ENCODE measurements at places on chromosomes 3 and 15.

DNA sequence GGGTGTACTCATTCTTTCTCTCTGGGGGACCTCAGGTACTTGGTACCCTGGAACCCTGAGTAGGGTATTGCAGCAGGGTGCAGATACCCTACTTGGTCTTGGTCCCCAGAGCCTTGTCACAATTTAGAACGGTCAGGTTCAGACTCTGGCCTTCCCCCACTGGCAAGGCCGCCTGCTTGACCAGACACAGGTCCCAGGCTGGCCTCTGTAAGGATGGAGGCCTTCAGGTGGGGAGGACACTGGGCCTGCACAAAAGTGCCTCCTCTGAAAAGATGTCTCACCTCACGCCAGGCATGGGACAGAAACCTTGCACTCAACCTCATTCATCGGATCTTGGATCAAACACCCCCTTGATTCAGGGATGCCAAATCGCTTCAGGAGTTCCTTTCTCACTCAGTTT lies 158.4 kb downstream of the KLF13 start:
- DNase-seq: no peak

- DNase-seq: no peak
Observed at GRCh38 chr3:68504201-68504600, 428.1 kb downstream of the TAFA4 start.

- no peak for DNase-seq
Observed at GRCh38 chr15:27273506-27273905, 302.5 kb downstream of the GABRG3 start.

DNA sequence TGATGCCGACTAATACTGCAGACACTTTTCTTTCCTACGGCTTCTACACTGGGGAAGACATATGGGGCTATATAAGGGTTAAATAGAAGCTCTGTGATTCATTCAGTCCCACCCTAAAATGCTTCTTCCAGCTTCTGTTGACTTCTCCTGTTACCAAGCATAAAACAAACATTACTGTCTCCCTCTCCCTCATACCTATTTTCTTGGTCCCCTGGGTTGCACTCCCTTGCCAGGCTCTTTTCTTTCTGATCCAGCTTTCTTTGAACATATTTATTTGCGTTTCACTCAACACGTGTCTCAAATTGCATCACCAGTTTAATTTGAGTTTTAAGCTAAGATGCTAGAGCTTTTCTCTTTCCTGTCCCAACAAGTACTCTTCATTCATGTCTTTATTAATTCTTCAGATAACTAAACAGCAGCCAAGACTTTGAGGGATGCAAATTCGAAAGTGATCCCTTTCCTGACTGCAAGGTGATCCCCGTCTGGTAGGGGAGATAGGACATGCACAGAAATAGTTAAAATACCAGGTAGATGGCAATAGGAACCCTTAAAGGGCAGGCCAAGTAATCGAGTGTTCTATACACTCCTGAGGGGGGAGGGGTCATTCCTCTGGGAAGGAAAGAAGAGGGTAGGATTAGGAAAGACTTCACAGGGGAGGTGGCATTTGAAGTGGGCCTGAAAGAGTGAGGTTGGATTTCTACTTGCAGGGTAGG lies 198.6 kb upstream of the BCL6 start:
- no peak for DNase-seq

GRCh38 chr3:140403608-140404007 lies 274.3 kb upstream of the TRIM42 start:
- no peak for DNase-seq

DNA sequence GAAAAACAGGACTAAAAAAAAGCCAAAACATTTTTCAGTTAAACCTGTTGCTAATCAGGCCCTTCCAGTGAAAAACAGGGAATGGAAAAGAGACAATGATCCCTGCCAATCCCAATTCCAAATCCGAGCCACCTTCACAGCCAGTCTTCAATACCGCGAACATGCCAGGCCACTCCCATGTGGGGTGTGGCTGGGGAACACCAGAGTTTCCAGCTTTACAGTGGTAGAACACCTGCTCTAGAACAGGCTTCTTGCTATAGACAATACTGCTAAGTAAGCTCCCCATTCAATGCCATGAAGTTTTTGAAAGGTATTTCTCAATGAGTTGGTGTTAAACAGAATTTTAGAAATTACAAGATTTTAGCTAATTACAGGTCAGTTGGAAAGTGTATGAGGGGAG lies 228.3 kb downstream of the ATP8B4 start:
- no peak for DNase-seq

DNA sequence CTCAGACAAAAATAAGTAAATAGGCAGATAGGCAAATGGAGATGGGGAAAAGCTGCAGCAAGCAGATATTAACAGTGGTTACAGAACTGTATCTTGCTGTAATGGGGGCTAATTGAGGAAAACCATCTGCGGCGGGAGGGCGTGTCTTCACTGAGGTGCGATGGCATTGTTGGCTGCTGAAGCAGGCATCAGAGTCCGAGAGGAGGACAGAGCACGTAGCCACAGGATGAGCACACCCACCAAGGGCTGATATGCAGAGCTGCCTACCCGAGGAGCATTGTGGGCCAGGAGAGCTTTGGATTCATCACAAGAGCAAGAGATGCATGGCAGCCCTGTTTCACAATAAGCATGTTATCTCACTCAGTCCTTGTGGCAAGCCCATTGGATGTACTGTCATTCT lies 30.4 kb downstream of the CHRNA7 start:
- DNase-seq: no peak

GRCh38 chr3:37387462-37387861 lies 213.1 kb upstream of the LRRFIP2 start:
- no peak for DNase-seq

- DNase-seq: no peak
Observed at GRCh38 chr3:14950274-14950673, 2.9 kb downstream of the NR2C2 start.

DNA sequence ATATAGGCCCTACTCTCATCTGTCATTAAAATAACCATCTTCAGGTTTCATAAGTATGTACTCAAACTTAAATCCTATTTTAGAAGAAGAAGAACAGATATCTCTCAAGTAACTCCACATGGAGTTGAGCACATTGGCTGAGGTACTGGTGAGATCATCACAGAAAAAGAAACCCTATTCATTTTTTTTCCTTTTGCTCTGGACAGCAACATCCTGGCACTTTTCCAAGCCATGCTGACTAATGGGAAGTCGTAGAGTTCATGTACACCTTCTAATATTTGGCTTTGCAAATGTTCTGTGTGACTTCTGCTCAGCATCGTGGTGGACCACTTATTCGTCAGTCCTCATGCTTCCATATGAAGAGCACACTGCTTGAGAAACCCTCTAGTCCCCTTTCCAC lies 336.0 kb upstream of the KCNH8 start:
- no peak for DNase-seq

All from aorta (tissue), 5 donors.